ENCODE measurements at places on chromosomes 5 and 9.
A peak's percentile ranks its signal among the peaks of the same experiment; 100 is the strongest.

- DNase-seq = peak; percentile 89
Observed at GRCh38 chr9:19922476-19923118, 133.8 kb upstream of the SLC24A2 start.

- no peak for DNase-seq
Observed at GRCh38 chr9:3916984-3917383, 382.9 kb downstream of the GLIS3 start.

DNA sequence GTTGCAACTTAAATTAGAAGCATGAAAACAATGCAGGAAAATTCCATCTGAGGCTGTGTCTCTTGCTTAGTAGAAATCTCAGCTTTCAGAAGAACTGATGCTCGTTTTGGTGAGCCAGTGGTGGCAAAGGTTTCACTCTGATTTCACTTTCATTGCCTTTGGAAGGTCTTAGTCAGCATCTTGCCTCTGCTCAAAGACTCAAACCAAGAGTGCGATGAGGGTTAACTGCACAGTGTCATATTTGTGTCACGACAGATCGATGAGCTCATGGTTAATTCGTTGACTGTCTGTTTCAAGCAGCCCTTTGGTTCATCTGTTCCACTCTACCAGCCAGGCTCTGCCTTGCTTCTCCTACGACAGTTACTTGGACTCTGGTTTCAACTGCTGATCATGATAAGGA lies 331.3 kb upstream of the KIF2A start:
- no peak for DNase-seq

- DNase-seq = no peak
Observed at GRCh38 chr5:118653872-118654271, 334.5 kb downstream of the DTWD2 start.

DNA sequence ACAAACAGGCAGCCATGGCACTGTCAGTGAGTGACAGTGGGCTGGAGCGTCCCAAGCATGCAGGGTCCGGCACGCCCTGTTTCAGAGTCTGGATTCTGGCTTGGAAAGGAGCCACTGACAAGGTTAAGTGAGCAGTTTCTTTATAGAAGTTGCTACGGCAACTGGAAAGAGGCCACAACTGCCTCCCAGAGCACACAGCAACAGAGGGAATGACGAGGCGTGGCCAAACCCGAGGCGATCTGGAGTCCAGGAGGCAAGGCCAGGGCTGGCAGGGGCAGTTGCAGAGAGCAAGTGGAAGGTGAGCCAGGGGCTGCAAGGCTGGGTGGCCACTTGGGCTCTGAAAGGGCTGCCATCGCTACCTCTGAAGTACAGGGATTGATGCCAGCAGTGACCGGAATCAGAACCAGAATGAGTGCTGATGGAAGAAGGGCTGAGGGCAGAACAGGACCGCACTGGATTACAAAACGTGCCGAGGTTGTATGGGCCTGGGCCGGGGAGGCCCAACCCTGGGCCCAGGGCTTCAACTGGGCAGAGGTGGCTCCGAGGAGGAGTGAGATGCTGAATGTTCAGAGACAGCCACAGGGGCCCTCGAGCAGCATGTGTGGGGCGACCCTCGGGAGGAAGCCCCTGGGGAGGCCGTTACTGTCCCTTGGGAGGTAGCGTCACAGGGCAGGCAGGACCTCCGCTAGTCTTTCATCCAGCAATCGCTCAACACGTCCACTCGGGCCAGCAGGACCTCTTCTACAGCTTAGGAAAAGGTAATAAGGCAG lies 4.6 kb downstream of the MRPL41 start:
- DNase-seq = no peak

DNA sequence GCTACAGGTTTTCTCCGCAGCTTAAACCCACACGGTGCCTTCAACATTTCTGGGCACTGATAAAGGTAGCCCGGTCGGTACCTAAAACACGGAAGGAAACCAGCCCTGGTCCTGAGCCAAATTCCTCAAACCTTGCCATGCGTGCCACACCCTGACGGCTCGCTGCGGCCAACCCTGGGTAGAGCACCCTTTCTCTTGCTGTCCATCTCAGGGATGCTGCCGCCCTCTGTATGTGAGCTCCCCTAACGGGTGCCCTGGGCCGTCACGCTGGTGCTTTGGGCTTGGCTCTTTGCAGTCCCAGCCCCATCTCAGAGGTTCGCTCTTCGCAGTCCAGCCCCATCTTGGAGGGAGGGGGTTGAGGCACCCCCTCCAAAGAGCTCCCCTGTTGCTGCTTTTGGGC lies 43.9 kb downstream of the PNPLA7 start:
- no peak for DNase-seq

GRCh38 chr9:113238202-113238858 lies 17.0 kb downstream of the SLC31A1 start:
- DNase-seq = no peak

GRCh38 chr9:105658351-105658750 lies 3.9 kb upstream of the TAL2 start:
- no peak for DNase-seq

DNA sequence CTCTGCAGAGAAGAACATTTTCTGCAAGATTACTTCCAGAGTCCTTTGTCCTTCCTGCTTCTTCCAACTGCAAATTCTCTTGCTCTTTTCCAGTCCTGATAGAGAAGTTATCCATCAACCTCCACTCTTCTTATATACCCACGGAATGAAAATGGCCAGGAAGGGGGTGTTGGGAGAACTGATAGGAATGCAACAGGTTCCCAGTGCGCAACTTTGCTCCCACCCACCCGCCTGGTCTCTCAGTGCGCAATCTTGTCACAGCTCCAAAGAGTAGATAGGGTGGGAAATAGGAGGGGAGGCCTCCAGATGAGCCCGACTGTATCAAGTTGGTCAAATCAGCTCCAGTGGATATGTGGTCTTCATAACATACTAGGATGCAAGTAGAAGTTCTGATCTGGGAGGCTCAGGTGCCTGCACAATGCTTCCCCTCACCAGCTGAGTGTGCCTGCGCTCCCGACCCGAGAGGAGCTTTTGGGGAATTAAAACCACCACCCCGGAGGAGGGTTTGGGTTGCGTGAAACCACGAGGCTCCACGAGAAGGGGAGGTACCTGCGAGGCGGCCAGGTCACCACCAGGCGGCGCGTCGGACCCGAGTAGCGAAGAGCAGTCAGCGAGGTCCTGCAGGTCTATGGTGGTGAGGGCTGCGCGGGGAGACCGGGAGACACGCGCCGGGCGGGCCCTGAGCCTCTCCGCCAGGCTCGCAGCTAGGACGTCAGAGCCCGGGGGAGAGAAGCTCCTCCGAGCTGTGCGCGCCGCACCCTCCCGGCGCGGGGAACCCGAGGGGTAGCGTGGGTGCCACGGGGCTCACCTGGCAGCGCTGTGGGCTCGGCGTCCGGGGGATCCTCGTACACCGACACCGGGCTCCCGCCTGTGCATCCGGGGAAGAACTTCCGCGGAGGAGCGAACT lies 835 bp downstream of the MCIDAS start:
- DNase-seq = peak; percentile 66

DNA sequence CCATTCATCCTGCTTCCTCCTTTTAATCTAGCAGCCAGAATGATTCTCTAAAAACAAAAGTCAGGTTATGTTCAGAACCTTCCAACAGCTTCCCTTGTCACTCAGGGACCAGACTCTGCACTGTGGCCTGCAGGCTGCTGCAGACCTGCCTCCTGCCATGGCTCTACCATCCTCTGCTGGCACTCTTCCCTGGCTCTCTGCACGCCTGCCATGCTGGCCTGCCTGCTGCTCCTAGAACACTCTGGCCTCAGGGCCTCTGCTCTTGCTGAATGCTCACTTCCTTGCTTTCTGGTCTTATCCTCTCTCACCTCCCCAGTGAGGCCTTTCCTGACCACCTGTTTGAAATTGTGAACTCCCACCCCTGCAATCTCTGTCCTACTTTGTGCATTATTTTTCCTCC lies 149.4 kb downstream of the CD180 start:
- no peak for DNase-seq

GRCh38 chr9:8871796-8872445 lies 1072.3 kb upstream of the DMAC1 start:
- no peak for DNase-seq

- no peak for DNase-seq
Observed at GRCh38 chr5:165420493-165420892, 1915.1 kb downstream of the MAT2B start.

DNA sequence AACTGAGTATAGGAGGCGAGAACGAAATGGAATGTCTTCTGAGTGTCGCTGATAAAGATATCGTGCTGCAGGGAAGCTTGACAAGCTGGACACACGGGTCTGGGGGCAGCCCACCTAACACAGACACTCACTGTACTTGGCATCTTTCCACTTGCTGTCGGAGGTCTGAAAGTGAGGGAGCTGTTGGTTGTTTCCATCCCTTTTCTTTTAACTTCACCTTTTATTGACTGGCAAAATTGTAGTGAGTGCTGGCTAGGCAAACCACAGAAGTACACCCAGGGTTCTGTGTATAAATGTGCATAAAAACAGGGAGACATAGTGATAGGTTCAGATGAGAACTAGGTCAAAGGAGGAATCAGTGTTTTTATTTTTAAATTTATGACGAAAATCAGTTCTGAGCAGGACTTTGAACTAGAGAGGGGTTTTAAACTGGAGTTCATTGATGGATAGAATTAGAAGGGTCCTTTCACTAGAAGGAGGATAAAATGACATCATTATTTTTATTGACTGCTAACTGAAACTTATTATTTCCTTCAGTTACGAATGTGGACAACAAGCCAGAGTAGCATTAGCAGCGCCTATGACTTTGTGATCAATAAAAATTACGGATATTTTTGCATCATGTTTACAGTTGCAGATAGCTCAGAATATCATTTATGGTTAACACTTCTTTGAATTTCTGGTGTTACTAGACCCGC lies 817 bp downstream of the GAPVD1 start:
- peak; percentile 38 for DNase-seq

GRCh38 chr5:81290146-81290545 lies 11.2 kb upstream of the ZCCHC9 start:
- DNase-seq = no peak

GRCh38 chr5:124297826-124298225 lies 448.6 kb downstream of the ZNF608 start:
- no peak for DNase-seq

GRCh38 chr5:1876660-1877064 lies 6.1 kb downstream of the IRX4 start:
- DNase-seq = no peak

DNA sequence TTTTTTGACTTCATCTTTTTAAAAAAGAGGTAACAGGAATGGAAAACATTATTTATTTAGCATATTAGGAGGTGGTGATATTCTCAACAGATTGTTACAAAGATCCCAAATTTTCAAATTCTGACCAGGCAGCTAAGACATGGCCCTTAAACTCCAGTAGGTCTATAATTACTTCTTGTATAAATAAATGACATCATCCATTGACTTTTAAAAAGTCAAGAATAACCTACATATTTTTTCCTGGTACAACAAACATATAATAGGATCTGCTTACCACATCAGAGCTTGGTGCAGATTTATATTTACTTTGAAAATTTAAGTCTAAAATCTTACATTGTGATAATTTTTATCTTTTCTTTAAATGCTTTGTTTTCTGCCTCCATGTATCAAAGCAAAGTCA lies 92.2 kb upstream of the TRPM3 start:
- DNase-seq = no peak

DNA sequence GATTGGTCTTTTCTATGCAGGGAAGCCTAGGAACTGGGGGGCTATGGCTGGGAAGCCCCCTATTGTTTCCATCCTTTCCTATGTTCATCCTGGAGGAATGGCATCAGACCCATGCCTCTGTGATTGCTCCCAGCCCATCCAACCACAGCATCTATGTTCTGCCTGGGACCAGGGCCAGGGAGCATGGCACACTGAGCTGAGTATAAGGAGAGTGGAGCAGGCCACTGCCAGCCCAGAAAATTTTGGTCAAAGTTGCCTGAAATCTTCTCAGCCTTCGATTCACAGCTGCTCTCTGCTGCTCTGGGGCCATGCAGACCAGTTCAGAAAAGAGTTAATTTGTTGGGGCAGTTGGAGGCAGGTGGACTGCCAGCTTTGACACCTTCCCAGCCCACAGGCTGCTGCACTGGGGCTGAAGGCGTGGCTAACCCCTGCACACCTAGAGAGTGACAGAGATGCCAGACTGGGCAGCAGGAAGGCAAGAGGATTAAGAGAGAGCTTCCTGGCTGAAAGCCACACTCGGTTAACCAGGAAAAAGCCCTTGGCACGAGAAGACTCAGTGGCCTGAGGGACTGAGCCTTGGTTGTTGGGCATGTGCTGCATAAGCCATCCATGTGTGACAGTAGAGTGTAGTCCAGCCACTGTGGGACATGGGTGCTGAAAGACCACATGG lies 12.1 kb downstream of the TGFBI start:
- no peak for DNase-seq

GRCh38 chr5:124576848-124577409 lies 169.5 kb downstream of the ZNF608 start:
- DNase-seq = no peak

DNA sequence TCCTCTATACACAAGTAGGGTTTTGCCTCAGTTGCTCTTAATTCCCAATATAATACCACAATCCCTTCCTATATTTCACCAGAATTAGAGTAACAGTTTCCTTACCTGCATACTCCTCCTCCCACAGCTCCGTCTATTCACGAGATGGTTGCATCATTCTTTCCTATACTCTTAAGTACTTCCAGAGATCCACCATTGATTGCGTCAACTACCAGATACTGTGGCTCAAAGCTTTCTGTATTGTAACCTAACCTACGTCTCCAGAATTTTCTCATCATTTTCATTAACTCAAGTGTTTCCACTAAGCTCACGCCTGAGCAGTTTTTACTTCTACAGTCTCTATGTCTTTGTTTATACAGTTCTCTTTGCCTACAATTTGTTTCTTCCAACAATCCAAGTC lies 31.2 kb upstream of the MINAR2 start:
- no peak for DNase-seq

GRCh38 chr9:82513242-82513751 lies 524.7 kb downstream of the SPATA31D1 start:
- no peak for DNase-seq
